Right ventricle myocardium superior (tissue), 1 donor: ENCODE measurements at places on chromosomes 7 and 10.

DNA sequence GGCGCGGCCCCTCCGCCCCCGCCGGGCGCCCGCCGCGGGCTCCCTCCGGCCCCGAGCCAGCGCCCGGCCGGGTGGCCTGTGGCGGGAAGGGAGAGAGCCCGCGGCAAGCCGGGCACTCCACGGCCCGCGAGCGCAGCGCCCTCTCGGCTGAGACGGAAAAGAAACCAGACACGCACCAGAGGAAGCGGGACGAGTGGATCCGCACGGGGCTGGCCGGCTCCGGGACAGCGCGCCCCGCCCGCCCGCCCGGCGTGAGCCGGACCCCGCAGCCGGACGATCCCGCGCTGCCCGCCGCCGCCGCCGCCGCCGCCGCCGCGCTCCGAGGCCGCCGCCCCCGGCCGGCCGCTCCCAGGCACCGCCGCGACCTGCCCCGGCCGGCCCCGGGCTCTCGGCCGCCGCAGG lies 300 bp downstream of the ARHGAP21 start:
- no peak for DNase-seq

DNA sequence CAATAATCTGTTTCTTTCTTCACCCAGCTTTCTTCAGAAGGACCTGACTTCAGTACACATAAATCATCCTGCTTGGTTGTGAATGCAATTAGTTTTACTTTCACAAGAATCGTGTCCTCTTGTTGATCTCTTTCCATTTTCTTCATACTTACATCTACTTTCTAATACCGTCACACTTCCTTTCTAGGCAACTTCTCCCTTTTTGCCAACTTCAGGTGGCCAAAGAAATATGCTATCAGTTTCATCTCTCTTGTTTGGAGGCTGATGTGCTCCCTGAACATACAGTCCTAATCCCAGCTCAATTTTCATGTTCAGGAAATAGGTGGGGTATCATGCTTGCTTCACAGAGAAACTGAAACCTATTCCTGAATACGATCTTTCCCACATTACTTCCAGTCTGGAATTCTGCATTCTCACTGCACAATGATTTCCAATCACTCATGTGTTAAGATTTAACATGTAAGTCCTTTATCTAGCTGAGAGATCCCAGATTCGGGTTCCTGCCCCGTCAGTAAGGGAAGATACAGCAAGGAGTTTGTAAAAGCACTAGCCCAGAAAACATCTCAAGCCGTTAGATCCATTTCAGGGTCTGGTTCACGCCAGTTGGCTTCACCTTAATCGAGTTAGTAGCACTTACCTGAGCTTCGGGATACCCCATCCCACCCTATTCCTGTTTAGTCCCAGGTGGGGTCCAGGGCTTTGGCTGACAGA lies 994 bp downstream of the SLC25A28 start:
- DNase-seq: no peak

DNA sequence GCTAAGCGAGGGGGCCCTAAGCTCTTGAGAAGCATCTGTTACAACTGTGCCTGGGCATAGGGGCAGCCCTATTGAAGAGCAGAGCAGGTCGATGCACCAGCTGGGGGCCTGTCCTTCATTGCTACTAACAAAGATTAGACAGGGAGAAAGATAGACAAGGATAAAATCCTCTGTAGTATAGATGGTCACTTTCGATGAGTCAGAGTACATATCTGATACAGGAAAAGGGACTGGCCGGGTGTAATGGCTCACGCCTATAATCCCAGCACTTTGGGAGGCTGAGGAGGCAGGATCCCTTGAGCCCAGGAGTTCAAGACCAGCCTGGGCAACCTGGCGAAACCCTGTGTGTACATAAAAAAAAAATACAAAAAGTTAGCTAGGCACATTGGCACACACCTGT lies 13.6 kb downstream of the OPTN start:
- DNase-seq: no peak

GRCh38 chr7:138137423-138138171 lies 61.3 kb downstream of the AKR1D1 start:
- no peak for DNase-seq

GRCh38 chr7:127652333-127653248 lies 597 bp downstream of the SND1 start:
- no peak for DNase-seq

GRCh38 chr10:35789996-35790395 lies 147.9 kb upstream of the FZD8 start:
- no peak for DNase-seq

DNA sequence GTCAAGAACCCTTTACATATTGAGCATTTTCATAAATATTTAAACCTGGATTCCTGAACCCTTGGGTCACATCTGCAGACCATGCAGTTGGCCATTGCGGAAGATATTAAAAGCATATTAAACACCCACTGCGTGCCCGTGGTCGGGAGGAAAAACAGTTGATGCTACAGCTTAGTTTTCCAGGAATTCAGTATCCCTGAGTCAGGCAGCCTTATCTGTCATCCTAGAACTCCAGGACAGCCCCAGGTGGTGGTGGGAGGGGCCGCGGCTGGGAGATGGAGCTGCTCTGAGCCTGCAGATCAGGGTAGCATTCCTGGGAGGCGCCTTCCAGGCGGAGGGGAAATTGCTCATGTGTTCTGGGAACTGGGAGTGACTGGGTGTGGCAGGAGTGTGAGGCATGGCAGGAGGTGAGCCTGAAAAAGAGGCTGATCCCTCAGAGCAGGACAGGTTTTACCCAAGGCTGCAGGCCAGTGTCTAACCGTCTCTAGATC lies 222.9 kb upstream of the SH2B2 start:
- no peak for DNase-seq

- no peak for DNase-seq
Measured at GRCh38 chr7:136234040-136234439, 256.9 kb upstream of the MTPN start.

GRCh38 chr7:150406312-150406566 lies 27.1 kb downstream of the ZNF775 start:
- no peak for DNase-seq

DNA sequence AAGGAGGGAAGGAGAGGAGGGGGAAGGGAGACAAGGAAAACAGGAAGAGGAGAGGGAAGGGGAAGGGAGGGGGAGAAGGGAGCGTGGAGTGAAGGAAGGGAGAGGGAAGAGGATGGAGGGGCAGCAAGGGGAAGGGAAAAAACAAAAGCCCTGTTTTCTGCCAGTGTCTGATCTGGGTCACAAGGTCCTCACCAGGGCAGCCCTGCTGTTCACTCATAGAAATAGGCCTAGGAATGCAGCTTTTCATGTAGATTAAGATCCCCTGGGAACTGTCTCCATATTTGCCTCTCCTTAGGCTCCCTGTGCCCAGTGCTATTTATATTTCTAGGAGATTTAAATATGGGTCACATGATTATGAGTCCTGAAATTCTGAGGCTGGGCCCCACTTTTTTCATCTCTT lies 790.7 kb downstream of the TNS3 start:
- DNase-seq: no peak

GRCh38 chr7:74579800-74580685 lies 77.5 kb upstream of the GTF2I start:
- DNase-seq: no peak

DNA sequence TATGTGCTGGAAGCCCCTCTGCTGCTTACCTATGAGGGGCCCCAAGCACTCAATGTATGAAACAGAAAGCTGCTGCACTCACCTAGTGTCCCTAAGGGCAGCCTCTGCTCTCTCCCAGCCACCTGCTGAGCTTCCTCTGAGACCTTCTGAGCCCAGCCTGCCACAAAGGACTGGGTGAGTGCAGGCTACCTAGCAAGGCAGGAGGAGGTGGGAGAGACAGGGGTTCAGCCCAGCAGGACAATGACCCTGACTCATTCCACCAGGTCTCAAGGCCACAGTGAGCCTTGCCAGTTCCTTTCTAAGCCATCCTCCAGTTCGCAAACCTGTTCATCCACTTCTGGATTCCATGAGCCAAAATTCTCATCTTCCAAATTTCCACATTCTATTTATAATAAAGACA lies 16.3 kb downstream of the VOPP1 start:
- no peak for DNase-seq

DNA sequence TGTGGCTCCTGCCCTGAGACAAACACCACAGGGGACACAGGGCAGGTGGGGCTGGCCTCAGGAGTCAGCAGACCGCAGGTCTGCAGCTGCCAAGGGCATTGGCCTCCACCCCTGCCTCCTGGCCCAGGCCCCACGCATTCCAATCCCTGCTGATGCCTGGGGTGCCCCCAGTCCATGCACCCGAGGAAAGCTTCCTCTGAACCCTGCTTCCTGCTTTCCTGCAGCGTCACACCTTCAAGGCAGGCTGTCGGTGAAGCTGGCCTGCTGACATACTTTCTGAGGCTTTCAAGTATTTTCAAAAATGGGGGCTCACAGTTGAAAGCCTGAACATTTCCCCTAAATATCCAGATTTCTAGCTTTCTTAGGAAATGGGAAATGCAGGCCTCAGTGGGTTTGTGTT lies 22.5 kb upstream of the ANTXRL start:
- no peak for DNase-seq

DNA sequence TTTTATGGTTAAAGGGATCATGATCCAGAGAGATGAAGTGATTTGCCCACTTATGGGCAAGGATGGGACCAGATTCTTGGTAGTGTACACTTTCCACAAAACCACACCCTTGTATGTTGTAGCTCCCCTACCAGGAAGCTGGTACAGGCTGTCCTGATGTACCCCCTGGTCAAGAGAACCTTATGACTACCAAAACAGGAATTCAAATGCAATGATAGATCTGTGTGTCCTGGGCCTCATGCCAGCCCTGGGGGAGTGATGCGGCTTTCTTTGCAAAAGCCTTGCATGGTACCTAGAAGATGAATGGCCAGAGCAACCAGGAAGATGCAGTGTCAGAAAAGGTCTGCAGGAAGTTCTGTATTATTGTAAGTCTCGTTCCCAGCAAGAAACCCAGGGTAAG lies 94.9 kb upstream of the AGK start:
- DNase-seq: no peak

DNA sequence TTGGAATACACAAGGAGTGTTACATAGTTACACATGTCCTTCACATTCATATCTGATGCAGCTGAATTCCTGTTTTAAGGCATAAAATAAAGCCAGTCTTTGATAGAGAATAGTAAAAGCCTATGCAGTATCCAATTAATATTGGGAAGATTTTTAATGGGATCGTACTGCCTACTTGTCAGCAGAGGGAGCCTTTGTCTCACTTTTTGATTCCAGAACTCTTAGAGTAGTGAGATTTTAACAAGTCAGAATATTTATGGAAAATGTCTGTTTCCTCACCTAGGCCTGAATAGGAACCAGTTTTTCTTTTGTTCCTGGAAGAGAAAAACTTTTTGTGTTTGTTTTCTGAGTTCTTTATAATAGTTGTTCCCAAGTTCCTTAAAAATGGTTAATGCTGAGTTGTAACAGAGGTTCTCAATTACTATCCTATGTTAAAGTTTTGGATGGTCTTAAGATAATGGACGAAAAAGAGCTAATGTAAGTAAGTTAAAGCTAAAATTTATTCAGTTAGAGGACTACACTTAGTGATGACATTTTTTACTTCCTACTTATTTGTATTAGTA lies 114.0 kb downstream of the BBS9 start:
- no peak for DNase-seq

DNA sequence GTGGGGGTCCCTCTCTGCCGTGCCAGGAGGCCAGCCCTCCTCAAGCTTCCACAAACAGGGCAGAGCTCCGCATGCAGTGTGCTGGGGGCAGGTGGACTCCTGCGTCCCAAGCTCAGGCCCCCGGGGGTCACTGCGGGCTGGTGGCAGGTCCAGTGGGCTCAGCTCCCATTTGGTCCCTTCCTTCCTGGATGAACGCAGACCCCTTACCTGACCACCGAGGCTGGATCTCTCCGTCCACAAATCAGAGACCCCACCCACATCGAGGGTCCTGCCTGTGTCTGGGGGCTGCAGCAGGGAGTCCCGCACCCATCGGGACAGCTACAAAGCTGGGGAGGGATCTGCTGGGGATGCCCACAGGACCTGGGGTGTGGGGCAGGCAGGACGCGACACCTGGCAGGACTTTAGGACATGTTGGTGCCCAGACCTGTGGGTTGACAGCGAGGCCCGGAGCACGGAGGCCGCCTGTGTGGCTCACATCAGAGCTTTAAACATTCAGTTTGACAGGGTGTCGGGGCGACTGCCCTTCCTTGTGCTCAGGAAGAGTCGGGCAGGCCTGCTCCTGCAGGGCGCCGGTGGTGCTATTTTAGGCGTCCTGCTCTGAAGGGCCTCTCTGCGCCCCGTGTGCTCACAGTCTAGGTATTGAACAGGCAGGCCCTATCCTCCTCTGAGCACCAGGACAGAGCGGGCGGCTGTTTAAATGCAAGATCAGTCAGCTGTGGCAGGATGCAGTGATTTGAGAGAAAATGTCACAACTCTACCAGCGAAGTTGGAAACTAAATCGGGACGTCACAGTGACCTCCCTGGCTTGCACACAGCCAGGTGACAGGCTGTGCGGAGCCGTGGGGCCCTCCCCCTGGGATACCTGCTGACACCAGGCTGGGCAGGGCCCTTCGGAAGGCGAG lies 15.9 kb upstream of the CFAP46 start:
- no peak for DNase-seq

GRCh38 chr7:105896407-105896911 lies 20.1 kb upstream of the ATXN7L1 start:
- no peak for DNase-seq

- peak; percentile 35 for DNase-seq
Measured at GRCh38 chr7:1963575-1963974, 269.2 kb downstream of the MAD1L1 start.

GRCh38 chr10:124142960-124143359 lies 49.6 kb upstream of the CHST15 start:
- no peak for DNase-seq

GRCh38 chr10:69867699-69868558 lies 66.2 kb downstream of the COL13A1 start:
- no peak for DNase-seq

DNA sequence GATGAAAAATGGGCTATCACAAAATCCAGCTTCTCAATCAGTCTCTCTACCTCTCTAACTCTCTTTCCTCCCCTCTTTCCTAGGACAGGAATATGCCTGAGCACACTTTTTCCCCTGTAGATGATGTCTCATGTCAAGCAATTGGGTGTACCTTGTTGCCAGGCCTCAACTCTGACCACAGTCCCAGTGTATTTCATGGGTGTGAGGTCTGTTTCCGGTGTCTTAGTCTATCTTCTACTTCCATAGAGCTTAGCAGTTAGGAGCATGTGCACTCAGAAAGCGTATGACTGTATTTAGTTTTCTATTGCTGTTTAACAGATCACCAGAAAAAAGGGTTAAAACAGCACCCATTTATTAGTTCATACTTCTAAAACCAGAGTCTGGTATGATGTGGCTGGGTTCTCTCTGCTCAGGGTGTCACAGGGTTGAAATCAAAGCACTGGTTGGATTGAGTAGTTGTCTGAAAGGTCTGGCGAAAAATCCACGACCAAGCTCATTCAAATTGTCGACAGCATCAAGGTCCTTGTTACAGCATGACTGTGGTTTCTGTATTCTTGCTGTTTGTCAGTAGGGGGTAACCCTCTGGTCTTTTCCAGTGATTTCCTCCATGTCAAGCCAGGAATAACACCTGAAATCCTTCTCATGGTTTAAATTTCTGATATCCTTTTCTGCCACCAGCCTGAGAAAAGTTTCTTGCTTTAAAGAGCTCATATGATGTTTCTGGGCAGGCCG lies 130.0 kb downstream of the THSD7A start:
- DNase-seq: no peak

DNA sequence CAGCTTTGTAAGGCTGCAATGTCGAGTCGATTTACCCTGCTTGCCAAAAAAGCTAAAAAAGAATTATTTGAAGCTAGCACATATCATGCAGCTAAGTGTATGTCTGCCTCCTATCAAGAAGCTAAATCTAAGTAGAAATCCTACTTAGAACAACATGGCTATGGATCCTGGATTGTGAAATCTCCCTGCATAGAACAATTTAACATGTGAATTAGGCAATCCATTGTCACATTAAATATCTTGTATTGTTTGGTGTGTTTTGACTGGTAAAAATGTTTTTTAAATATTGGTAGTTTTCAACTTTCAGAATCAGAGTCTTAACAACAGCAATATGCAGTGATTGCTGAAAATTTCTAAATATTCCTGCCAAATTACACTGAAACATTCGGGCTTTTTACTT lies 73.3 kb downstream of the SKIDA1 start:
- no peak for DNase-seq
